ENCODE measurements at places on chromosomes 3 and 15.

- no peak for DNase-seq
Measured at GRCh38 chr3:47399016-47399415, 18.2 kb downstream of the PTPN23 start.

GRCh38 chr3:81274671-81275070 lies 486.8 kb downstream of the GBE1 start:
- no peak for DNase-seq

- DNase-seq: no peak
Measured at GRCh38 chr3:124934577-124934976, at the start of gene MUC13. TSS of gene MUC13 (minus strand) at chr3:124934751. CDS start at chr3:124934712, 39 bp downstream.

GRCh38 chr15:66065325-66065724 lies 188.2 kb downstream of the MEGF11 start:
- no peak for DNase-seq

GRCh38 chr3:169990431-169990830 lies 23.8 kb downstream of the SEC62 start:
- no peak for DNase-seq

DNA sequence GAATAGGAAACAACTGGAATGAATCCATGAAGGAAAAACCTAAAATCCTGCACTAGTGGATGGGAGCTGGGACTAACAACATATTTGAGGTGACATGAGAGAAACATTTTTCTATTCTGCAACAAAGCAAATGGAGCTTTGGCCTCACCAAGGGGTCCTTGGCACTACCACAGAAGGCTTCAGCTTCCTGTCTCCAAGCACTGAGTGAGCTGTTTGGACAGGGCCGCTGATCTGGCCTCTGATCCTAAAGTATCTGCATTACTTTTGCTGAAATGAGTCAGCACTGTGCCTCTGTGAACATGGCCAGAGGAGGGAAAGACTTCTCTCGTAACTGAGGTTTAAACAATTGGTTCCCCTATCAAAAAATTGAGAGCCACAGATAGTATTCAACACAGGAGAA lies 9.0 kb downstream of the ARPP21 start:
- DNase-seq: no peak

- no peak for DNase-seq
Measured at GRCh38 chr3:61794961-61795360, 233.6 kb downstream of the PTPRG start.

DNA sequence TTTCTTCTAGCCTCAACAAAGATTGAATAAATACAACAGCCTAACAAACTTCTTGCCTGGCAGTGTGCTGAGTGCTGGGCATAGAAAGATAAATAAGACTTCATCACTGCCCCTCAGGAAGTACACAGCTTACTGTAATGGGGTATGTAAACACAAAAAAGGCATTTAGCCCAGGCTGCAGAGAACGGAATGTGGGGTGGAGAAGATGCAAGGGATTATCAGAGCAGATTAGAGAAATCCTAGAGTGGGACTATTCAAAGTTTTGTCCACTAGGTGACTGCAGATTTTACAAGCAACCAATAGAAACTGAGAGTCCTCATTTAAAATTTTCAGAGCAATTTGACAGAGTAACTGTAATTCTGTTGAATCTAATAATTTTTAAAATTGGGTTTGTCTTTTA lies 35.4 kb upstream of the TSC22D2 start:
- DNase-seq: no peak

GRCh38 chr3:152942366-152942765 lies 107.4 kb downstream of the P2RY1 start:
- no peak for DNase-seq

- DNase-seq: no peak
Measured at GRCh38 chr3:108897883-108898282, 55.8 kb downstream of the GUCA1C start.

- no peak for DNase-seq
Measured at GRCh38 chr3:41853540-41854196, 108.2 kb downstream of the ULK4 start.

DNA sequence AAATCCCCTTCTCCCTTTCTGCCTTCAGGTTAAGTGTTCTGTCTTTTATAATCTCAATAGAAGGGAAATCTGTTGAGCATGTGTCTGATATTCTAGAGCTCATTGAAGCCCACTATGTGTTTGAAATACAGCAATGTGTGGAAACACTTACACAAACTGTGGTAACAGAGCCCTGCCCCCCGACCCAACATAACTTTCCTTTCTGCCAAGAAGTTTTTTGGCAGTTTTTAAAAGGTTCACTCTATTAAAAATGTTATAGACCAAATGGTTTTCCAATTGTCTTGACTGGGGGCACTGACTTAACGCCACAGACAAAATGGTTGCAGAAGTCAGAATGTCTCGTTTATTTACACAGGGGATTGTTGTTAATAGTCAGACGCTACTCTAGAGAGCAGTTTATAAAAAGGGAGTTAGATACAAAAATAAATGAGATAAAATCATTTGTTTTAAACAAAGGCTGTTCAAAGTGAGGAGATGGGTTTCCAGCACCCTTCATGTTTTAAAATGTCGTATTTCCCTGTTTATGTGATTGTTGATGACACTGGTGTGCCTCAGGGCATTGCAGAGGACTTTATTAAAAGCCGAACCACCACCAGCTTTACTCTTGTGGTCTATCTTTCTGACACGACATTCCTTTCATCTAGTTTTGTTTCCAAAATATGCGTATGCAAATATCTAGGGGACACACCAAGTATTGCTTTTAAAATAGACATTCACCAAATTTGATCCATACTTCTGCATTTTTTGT lies 26.7 kb upstream of the GREM1 start:
- no peak for DNase-seq

DNA sequence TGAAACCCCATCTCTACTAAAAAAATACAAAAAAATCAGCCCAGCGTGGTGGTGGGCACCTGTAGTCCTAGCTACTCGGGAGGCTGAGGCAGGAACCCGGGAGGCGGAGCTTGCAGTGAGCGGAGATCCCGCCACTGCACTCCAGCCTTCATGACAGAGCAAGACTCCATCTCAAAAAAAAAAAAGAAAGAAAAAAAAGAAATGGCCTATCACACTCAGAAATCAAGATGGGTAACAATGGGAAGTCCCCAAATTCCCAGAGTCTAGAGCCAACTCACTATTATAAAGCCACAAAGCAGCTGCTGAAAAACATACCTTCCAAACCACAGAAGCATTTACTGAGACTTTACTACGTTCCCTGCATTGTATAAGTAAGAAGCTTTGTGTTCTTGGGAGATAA lies 7.5 kb downstream of the HDGFL3 start:
- peak; percentile 12 for DNase-seq

GRCh38 chr3:109548192-109548938 lies 211.0 kb upstream of the DPPA4 start:
- DNase-seq: no peak

GRCh38 chr3:108487439-108487838 lies 23.0 kb downstream of the MYH15 start:
- no peak for DNase-seq

DNA sequence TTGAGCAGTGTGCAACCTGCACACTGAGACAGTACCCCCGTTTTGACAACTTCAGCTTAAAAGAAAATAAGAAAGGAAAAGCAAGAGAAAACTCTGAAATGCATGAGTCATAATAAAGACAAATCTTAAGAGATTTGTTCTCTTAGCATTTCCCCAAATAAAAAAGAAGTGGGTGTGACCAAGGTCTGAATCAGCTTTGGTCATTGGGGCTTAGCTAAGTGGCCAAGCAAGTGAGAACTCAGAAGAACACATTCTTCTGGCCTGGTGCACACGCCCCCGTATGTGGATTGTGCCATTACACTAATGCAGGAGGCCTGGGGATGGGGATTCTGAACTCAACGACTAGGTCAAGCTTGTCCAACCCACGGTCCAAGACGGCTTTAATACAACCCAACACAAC lies 56.9 kb upstream of the PDZRN3 start:
- peak; percentile 56 for DNase-seq

DNA sequence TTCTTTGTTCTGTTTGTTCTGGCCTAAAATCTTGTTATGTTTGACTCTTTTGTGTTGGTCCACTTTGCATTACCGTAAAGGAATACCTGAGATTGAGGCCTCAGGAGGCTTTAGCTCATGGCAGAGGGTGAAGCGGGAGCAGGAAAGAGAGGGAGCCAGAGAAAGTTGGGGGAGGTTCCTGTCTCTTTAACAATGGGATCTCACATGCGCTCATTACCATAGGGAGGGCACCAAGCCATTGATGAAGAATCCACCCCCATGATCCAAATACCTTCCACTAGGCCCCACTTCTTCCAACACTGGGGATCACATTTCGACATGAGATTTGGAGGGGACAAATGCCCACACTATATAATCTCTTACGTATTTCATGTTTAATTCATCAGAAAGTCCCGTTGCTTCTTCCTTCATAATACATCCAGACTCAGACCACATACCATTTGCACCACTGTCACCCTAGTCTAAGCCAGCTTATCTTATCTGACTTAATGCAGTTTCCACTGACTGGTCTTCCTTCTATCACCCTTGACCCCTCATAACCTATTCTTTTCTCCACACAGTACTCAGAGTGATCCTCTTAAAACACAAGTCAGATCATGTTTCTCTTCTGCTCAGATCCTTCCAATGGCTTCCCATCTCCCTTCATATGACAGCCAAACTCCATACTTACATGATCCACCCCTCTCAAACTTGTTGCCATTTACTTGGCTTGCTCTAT lies 13.5 kb downstream of the KBTBD8 start:
- DNase-seq: no peak

All from BJ (cell line).